MG63 (cell line): ENCODE measurements at places on chromosomes 2 and 18.
A peak's percentile ranks its signal among the peaks of the same experiment; 100 is the strongest.

GRCh38 chr18:38752430-38752829 is 1186.8 kb upstream of the CELF4 start:
- no peak for DNase-seq

DNA sequence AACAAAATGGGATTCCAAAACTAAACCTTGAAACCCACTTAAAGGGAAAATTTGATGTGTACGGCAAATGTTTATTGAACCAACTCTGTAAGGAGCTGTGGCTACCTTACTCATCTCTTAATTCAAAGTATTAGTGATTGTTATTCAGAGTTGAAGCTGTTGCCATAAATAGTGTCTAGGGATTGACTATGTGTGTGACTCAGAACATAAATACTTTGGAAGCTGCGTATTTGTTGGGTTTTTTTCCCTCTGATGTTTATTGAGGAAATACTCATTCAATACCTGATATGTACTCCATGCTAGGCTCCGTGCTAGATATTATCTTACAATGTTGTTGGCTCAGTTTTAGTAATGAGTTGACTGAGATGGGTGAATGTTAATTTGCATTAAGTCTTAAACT is 90.4 kb downstream of the PTRHD1 start:
- DNase-seq, result no peak

DNA sequence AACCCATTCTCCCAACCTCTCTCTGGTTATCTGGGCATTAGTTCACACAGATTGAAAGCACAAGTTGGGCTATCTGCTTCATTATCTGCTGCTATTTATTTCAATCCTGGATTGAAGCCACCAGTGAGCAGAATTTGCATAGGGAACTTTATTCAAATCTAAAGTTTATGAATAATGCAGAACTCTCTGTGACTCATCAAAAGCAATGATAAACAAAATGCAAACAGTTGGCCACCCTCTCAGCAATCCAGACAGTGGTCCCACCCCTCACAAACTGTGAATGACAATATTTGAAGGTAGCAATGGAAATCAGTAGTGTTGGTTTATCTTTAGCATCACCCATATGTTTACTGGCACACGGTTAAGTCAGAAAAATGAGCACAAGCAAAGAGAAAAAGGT is 106.8 kb upstream of the TMEM178A start:
- DNase-seq, result no peak

GRCh38 chr2:189673661-189674373 is 653 bp upstream of the ANKAR start:
- DNase-seq, result peak; percentile 34

GRCh38 chr2:10407841-10408648 is 40.1 kb downstream of the ODC1 start:
- peak; percentile 92 for DNase-seq

- no peak for DNase-seq
These were observed 221.8 kb upstream of the CTAGE1 start for GRCh38 chr18:22639561-22639960.

GRCh38 chr18:24112874-24113615 is 25.8 kb upstream of the CABYR start:
- peak; percentile 35 for DNase-seq

DNA sequence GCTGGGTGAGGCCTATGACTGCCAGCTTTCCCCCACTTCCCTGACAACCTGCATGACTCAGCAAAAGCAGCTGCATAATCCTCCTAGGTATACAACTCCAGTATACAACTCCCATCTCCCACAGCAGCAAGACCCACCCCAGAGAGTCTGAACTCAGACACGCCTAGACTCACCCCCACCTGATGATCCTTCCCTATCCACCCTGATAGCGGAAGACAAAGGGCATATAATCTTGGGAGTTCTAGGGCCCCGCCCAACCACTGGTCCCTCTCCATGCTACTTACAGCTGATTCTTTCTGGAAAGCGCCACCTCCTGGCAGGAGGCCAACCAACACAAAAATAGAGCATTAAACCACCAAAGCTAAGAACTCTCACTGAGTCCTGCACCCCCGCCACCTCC is 296.5 kb downstream of the DCC start:
- DNase-seq, result no peak

GRCh38 chr2:203740871-203741281 is 34.4 kb downstream of the CD28 start:
- DNase-seq, result peak; percentile 9

- DNase-seq, result no peak
These were observed 12.7 kb upstream of the CDH2 start for GRCh38 chr18:28189400-28190239.

GRCh38 chr2:12402440-12403139 is 314.1 kb upstream of the TRIB2 start:
- DNase-seq, result no peak

DNA sequence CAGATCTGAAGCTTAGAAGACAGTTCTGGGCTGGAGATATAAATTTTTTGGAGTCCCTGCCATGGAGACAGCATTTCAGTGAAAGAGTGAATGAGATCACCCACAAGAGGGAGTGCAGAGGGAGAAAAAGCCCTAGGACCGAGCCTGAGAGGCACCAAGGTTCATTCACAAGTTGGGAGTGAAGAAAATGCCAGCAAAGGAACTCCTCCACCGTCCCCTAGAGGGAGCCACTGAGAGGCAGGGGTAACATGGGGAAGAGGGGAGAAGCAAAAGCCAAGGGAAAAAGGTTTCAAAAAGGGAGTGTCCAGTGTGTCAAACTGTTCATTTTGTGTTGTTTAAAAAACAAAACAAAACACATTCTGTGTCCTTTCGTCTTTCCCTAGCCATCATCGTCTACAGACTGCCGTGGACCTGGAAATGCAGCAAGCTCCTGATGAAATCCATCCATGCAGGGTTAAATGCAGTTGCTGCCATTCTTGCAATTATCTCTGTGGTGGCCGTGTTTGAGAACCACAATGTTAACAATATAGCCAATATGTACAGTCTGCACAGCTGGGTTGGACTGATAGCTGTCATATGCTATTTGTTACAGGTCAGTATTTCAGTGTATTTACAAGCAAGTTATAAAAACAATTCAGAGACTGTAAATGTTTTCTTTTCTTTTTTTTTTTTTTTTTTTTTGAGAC is 19.1 kb downstream of the CYBRD1 start:
- no peak for DNase-seq

DNA sequence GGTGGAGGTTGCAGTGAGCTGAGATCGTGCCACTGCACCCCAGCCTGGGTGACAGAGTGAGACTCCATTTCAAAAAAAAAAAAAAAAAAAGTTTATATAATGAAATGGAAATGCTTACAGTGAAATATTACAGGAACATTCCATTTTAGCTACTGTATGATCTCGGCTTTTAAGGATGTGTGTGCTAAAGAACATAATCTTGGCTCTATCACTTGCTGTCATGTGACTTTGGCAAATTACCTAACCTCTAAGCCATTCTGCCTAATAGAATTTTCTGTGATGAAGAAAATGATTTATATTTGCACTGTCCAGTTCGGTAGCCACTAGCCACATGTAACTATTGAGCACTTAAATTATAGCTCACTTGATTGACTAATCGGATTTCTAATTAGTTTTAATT is 36.3 kb downstream of the SMAD4 start:
- no peak for DNase-seq

DNA sequence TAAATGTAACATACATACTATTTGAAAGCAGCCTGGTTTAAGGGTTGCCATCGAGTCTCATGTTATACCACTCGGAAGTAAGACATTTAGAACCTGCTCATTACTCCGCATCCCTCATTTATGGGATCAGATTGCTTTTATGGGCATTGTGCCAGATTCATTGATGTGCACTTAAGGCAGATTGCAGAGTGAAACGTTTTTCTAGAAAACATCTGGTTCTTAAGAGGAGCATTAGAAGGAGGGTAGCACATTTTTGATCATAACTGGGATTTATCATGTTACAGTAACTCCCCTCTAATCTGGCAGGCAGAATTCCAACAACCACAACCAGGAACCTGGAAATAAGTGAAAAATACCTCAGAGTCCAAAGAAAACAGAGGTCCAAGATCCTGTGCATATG is 74.2 kb upstream of the GALNT3 start:
- no peak for DNase-seq

DNA sequence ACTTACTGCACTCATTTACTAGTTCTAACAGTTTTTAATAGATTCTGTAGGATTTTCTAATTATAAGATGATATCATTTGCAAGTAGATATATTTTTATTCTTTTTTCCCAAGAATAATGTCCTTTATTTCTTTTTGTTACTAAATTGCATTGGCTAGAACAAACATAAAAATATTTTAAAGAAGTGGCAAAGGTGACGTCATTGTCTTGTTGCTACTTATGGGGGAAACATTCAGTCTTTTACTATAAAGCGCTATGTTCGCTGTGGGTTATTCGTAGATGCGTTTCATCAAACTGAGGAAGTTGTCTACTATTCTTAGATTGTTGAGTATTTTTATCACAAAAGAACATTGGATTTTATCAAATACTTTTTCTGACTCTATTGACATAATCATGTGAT is 765.2 kb upstream of the POU3F3 start:
- no peak for DNase-seq

DNA sequence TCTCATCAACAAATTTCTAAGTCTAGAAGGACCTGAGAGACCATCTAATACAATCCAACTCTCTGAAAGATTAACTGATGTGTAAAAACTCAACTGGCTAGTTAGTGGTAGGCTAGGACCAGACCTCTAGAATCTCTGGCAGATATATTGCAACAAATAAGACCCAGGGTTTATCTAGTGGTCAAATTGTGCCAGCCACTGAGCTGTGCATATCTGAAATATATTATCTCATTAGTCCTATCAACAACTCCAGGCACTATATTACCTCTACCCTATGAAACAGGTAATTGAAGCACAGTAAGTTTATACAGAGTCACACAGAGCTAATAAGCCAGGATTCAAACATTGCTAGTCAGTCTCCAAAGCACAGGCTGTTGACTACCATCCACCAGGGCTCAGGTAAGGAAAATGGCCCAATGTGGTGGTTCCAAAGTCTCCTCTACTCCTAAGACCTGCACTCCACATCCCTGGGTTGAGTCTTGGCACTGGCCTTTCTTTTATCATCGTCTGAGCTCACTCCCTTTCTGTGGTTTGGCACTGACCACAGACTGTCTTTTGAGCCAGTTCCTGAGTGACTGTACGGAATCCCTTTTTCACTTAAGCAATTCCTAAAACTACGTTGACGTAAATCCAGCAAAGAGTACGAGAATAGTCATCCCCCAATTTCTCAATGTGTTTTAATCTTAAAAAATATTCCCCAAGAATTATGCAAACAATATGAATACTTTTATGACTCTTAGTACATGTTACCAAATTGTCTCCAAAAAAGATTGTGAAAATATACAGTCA is 11.9 kb upstream of the PID1 start:
- DNase-seq, result peak; percentile 88

GRCh38 chr2:113976277-113976928 is 86.5 kb downstream of the ACTR3 start:
- no peak for DNase-seq

- no peak for DNase-seq
These were observed 161.6 kb downstream of the RDH14 start for GRCh38 chr2:18398833-18399232.

GRCh38 chr2:170974304-170974993 is 45.4 kb downstream of the GORASP2 start:
- no peak for DNase-seq

- no peak for DNase-seq
These were observed 6.0 kb upstream of the MROH2A start for GRCh38 chr2:233772153-233772552.

DNA sequence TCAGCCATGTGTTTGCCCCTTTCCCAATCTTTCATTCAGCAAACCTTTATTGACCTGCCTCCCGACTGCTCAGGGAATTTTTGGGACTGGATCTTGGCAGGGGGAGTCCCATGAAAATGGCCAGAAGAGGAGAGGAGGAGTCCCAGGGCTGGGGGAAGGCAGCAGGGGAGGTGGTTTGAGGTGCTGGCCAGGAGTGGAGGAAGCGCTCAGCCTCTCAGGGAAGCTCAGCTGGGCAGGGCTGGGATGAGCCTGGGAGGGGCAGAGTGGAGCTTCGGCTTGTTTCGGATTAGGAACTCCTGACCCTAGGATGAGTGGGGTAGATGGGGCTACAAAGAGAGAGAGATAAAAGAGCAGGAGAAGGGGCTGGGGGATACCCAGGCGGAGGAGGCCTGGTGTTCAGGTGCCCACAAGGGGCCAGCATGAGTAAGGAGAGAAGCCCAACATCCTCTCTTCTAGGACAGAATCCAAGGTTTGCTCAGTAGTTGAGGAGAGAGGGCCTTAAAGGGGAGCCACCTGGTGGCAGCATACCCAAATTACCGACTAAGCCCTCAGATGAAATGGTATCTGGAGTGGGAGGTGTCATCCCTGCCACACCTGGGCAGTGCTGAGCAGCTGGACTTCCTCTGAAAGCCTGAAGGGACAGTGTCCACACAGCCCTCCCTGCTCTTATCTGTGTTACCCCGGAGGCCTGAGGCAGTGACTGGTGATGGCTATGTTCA is 91.1 kb downstream of the INHBB start:
- DNase-seq, result peak; percentile 9

GRCh38 chr2:85235281-85235680 is 92.5 kb downstream of the TGOLN2 start:
- no peak for DNase-seq

- no peak for DNase-seq
These were observed 484 bp upstream of the DARS1 start for GRCh38 chr2:135985826-135986393.

DNA sequence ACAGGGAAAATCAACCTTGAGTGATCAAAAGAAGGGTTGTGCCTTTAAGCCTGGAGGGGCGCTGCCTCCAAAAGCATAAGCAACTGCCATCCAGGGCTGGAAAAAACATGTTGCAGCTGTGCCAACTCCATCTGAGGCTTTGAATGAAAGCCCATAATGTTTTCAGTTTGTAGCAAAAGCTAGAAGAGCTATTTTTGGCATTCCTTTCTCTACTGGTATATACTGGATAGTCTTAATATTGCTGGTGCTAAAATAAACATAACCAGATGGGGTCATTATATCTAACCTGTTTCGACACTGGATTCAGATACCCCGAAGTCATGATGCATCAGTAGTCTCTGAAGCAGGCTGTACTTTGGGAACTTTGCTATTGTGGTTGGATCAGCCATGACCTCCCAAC is 25.1 kb downstream of the ANXA4 start:
- DNase-seq, result peak; percentile 61

DNA sequence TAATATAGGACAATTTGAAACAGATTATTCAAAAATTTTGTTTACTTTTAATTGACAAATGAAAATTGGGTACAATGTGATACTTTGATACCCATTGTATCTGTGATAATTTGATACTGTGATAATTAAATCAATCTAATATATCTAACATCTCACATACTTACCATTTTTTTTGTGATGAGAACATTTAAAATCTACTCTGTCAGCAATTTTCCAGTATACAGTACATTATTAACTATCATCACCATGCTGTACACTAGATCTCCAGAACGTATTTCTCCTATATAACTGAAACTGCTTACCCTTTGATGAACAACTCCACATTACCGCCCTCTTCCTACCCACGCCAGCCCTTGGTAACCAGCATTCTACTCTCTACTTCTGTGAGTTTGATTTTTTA is 139.7 kb upstream of the TFPI start:
- DNase-seq, result no peak

- DNase-seq, result no peak
These were observed 406.3 kb upstream of the TRIB2 start for GRCh38 chr2:12310399-12310798.
